AG08395 (cell line): ENCODE measurements at places on chromosomes 13 and 19.

GRCh38 chr13:75804605-75805004 lies 168.5 kb downstream of the LMO7 start:
- DNase-seq, result no peak

GRCh38 chr13:27295096-27295495 lies 24.5 kb downstream of the RASL11A start:
- no peak for DNase-seq

GRCh38 chr19:5282901-5283300 lies 57.7 kb downstream of the PTPRS start:
- no peak for DNase-seq

GRCh38 chr13:42328672-42329071 lies 56.7 kb downstream of the AKAP11 start:
- DNase-seq, result no peak

DNA sequence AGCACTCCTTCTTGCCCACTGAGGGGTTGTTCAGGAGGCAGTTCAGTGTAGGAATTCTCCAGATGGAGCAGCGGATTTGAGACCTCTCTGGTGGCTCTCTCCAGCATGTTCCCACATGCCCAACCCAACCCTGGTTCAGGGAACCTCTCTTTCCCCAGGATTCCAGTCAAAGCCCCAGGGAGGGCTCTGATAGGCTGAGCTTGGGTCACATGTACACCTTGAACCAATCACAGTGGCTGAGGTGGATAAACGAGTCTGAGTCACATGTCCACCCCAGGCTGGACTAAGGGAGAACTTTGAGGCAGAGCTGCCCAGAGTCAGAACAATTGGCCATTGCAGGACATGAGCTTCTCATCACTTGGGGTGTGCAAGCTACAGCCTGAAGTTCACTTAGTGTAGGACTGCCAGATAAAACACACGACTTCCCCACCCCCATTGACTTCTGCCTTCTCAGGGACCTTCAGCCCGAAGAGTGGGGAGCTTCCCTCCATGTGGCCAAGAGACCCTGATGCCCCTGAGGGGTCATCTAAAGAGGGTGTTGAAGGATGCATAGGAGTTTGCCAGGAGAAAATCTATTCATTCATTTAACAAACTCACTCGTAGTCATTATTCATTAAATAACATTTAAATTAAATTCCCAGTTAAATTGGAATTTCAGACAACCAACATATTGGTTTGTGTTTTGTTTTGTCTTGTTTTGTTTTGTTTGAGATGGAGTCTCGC lies 4.0 kb upstream of the MAST3 start:
- DNase-seq, result peak; percentile 50

DNA sequence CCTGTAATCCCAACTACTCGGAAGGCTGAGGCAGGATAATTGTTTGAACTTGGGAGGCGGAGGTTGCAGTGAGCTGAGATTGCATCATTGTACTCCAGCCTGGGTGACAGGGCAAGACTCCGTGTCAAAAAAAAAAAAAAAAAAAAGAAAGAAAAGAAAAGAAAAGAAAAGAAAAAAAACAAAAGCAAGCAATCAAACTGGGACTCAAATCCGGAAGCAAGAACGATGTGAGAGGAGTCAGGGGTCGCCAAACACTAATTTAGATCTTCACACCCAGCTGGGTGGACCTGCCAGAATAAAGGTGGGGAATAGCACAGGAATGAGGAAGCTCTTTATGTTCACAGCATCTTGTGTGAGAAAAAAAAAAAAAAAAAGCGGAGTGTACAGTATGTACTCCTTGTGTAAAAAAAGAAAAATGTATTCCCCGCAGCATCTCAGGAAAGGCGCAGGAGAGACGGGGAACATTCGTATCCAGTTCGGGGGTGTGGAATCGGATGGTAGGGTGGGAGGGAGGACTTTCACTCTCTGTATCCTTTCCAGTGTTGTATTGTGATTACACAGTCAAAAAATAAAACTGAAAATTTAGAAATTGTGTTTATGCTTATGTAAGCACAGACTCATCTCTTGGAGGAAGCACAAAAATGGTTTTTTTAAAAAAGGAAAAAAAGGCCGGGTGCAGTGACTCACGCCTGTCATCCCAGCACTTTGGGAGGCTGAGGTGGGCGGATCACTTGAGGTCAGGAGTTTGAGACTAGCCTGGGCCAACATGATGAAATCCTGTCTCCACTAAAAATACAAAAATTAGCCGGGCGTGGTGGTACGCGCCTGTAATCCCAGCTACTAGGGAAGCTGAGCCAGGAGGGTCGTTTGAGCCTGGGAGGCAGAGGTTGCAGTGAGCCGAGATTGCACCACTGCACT lies 7.6 kb downstream of the DNAJB1 start:
- DNase-seq, result peak; percentile 43

DNA sequence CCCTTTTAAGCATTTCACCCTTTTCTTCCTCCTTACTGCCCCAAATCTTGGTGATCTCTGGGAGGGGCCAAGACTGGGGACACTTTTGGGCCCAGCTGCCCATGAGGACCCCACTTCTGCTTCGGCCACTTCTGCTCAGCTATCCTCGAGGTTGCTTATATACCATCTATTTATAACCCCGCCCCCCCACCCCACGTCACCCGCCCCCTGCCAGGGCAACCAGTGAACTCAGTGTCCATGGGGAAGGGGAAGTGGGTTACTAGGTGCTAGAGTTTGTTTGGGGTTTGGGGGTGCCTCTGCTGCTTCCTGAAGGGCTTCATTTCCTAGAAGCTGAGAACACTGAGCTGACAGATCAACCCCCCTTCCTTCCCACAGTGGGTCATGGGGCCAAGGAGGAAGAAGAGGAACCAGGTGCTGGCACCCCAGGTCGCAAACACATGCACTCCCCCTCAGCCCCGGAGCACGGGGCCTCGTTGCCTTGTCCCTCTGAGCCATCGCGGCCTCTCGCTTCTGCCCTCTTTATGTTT lies 6.1 kb upstream of the ADGRE5 start:
- DNase-seq, result no peak

DNA sequence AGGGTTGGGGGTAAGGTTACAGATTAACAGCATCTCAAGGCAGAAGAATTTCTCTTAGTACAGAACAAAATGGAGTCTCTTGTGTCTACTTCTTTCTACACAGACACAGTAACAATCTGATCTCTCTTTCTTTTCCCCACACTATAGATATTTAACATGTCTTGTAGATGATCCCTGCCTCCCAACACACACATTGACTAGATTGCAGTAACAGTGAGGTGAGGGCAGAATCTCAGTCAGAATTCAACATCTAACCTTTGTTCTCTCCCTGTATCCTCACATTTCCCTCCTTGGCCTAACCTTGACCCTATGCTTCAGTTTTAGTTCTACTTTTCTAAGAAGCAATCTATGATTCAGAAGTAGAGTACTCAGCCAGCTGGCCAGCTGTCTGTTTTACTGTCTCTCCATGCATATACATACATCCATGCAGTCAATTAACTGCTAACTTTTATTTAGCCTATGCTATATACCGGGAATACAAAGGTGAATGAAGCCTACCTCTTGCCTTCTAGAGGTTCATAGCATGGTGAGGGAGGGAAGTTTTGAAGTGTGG lies 18.1 kb downstream of the DNAJC15 start:
- no peak for DNase-seq

- peak; percentile 92 for DNase-seq
These were observed at the start of gene SH3GL1 for GRCh38 chr19:4400135-4400936. Gene SH3GL1, minus strand, starts transcription at chr19:4400547. Its CDS starts 179 bp downstream, at chr19:4400368.

GRCh38 chr19:43725468-43725867 lies 9.6 kb downstream of the IRGC start:
- DNase-seq, result no peak

- peak; percentile 56 for DNase-seq
These were observed 549.6 kb downstream of the FGF9 start for GRCh38 chr13:22220151-22221135.
